Retina (tissue), 1 donor: ENCODE measurements at places on chromosomes 5 and 9.

DNA sequence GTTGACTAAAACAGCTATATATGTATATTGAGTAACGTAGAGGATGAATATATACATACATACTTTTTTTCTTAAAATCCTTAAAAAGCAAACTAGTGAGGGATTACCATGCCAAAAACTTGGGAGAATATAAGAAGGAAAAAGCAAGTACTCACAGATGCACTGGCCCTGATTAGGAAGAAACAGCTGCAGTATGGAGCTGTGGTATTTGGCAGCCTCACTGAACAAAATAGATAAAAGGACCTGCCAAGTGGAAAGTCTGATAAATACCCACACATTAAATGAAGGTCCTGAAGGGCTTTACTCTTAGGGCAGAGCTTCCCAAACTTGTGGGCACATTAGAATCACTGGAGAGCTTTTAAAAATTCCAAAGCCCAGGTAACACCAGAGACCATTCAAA is 80.6 kb downstream of the FEM1C start:
- no peak for DNase-seq

GRCh38 chr5:76099756-76100155 is 16.6 kb downstream of the SV2C start:
- no peak for DNase-seq

GRCh38 chr9:129866394-129867135 is 31.3 kb downstream of the USP20 start:
- no peak for DNase-seq

DNA sequence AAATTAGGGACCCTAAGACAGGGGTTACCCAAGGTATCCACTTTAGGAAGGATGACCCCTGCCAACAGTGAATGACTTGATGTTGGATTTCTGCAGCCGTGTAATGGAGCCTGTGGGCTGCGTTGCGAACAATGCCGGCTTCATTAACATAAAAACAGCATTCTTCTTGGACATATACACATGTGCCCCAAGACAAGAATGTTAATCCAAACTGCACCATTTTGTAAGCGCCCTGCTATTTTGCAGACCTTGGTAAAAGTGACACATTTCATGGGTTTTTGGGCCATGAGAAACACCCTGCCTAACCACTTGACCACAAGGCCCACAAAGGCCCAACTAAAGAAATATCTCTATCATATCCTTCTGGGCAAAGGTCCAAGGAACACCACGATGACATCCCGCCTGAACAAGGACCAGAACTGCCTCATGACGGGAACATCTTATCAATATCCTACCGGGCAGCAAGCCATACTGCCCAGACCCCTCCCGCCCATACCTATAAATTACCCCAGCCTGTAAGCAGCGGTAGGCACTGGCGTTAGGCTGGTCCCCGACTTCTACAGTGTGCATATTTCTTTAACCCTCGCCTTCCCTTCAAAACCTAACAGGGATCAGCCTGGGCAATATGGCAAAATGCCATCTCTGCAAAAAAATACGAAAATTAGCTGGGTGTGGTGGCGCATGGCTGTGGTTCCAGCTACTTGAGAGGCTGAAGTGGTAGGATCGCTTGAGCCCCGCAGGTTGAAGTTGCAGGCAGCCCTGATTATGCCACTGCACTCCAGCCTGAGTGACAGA is 9.7 kb upstream of the PDCD1LG2 start:
- DNase-seq, result no peak

- DNase-seq, result no peak
Observed at GRCh38 chr5:150106674-150107426, 20.5 kb upstream of the CSF1R start.

- DNase-seq, result no peak
Observed at GRCh38 chr9:72386186-72386585, 21.2 kb upstream of the ZFAND5 start.

- DNase-seq, result peak; percentile 60
Observed at GRCh38 chr5:126234563-126235195, 188.5 kb upstream of the GRAMD2B start.

DNA sequence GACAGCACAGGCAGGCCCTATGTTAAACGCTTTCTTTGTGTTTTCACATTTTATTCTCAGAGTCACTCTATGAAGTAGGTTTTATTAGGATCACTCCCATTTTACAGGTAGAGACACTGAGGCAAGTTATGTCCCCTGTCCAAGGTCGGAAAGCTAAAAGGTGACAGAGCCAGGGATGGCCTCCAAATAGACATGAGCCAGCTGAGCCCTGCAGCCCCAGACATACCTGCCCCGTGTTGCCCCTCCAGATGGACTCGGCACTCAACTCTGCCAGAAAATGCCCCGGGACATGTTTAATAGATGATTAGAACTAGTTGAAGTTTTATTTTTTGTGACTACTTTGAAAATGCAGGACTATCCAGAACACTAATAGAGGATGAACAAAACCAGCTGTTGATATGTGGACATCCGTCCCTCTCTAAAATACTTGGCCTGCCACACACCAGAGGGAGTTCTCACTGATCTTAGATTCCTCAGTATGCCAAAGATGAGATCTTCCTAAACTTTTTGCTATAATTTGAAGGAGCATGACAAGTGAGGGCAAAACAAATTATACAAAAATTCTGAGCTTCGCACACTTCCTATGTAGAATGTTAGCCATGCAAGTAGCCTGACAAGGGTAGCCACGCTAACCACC is 258.6 kb upstream of the ADAMTS16 start:
- DNase-seq, result no peak

DNA sequence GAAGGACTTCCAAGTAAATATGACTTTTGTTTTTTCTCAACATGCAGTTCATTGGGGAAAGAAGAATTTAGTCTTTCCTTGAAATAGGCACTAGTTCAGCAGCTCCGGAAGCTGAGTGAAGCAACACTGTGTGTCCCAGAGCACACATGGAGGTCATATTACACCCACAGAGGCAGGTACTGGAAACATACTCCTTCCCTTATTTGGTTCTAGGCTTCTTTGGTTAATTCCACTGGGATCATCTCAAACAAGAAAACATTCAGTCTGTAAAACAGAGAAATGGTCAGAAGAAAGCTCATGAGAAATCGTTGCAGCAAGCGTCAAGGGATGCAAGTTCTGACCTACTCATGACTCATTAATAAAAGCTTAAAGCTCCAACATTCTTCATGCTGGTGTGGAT is 175.1 kb upstream of the PCSK5 start:
- no peak for DNase-seq

- no peak for DNase-seq
Observed at GRCh38 chr5:96579711-96580110, 82.5 kb upstream of the CAST start.

- peak; percentile 57 for DNase-seq
Observed at GRCh38 chr9:126157826-126158587, 168.6 kb upstream of the MVB12B start.

GRCh38 chr5:166401391-166401790 is 1890.1 kb upstream of the WWC1 start:
- DNase-seq, result peak; percentile 21

DNA sequence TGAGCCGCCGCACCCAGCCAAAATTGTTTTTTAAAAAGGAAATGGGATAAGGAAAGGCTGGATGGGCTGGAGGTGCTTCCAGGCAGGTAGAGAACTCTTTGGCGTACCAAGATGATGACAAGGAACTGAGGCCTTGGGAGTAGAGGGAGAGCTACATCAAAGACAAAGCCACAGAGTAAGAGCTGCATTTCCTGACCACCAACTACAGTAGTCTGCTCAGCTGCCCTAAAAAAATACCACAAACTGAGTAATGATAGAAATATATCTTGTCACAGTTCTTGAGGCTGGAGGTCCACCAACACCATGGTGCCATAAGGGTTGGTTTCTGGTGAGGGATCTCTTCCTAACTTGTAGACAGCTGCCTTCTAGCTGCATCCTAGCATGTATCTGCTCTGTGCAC is 8.2 kb downstream of the OR1K1 start:
- no peak for DNase-seq

GRCh38 chr5:40041452-40041851 is 616.7 kb upstream of the DAB2 start:
- no peak for DNase-seq

DNA sequence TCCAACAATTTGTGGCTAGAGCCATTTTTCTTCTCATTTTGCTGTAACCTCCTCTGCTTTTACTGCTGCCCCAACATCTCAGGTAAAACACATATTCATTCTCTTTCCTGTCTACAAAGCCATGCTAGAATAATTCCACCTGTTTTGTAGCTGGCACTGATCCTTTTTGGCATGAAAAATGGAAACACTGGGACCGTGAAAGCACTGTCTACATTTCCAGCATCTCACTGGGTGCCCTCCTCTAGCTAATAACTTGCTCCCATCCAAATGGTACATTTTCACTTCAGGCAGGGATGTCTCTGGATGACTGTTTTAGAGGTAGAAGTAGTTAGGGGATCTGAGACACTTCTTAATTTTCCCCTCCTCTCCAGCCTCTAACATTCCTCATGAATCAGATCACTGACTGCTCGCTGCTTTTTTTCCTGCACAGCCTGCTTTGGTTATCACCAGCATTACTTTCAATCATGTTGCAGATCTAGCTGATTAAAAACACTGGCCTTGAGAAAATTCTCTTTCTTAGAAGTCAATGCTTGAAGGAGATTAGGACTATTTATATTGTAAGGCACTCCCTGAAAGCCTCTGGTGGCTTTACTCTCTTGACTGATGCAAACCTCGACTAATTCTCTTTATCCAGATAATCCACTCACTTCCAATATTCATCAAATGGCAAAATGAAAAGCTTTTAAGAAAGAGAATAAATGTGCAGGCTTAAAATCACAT is 1312.6 kb upstream of the DMAC1 start:
- no peak for DNase-seq

DNA sequence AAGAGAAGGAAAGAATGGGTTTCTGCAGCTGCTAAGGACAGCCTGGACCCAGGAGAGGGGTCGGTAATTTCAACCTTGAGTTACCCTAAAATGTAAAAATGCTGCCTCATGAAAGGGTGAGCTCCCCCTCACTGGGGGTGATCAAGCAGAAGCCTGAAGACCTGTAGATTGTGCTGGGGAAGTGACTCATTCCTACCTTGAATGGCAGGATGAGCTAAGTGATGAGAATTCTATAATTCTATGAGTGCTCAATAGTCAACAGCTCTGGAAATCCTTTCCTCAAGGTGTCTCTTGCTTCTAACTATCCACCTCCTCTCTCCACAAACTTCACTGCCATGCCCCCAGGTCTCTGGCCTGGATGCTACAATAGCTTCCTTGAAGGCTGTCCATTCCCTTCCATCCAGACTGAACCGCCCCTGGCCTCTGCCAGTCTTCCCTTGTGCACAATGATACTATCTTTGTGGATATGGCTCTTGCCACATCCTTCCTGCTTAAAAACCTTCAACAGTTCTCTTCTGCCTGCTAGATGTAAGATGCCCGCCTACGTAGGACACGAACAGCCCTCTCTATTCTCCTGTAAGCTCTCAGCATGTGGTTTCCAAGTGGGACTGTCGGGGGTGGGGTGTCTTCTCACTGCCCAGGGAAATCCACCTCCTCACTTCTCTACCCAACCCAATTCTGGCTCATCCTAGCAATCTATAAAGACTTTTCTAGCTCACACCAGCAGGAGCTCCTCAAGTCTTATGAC is 50.6 kb downstream of the PTPN3 start:
- DNase-seq, result no peak

DNA sequence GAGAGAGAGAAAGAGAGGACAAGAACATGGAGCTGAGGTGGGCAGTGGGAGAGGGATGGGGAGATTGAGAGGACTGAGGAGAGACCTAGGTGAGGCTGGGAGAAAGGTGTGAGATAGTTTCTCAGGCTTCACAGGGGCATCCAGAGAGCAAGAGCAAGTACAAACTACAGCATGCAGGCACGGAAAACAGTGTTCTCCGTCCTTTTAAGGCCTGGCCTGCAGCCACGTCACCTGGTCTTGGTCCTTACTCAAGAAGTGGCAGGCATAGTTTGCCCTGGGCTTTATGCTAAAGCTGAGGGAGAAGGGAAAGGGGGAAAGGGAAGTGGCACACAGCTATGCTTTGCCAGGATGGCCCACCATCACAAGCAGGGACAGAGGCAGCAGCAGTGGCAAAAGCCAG is 65.7 kb downstream of the SIL1 start:
- no peak for DNase-seq

DNA sequence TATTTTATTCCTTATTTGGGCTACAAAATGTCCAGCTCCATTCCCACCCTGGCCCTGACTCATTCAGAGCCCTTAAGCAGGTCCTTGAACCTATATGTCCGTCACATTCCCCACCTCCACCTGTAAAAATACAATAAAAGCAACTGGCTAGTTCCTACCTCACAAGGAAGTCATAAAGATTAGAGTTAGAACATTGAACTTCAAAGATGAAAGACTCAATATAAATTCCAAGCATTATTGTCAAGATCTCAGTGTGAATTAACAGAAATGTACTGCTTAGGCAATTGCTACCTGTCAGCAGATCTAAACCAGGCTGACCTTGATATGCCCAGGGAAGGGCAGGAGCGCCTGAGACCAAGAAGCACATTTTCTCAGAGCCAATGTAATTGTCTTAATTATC is 221.8 kb downstream of the ENC1 start:
- no peak for DNase-seq

GRCh38 chr5:45260292-45260691 is 435.9 kb downstream of the HCN1 start:
- no peak for DNase-seq

DNA sequence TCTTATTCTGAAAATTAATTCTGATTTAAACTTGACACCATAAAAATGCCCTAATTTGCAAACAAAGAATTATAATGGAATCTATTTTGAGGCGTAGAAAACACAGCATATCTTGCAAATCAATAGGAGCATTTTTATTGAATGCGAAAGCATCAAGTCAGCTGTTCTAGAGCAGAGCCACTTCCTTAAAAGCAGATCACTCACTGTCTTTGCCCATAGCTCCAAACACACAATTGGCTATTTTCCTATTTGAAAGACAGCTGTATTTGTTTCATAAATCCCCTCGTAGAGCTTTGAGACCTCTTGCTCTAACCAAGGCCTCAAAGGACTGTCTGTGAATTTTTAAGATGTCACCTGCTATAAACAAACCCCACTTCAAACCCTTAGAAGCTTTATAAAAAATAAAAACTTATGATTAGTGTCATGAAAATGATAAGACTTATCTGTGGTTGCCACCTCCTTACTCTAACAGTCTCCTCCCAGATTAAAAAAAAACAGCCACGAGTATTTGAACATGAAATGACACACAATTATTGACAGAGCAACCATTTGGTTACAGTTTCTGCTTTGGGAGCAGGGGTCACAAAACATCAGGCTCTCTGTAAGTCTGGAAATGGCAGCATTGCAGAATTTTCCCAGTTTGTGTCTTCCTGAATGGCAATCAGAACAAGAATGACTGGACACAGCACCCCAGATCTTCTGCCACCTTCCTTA is 75.6 kb upstream of the RASEF start:
- DNase-seq, result peak; percentile 8

GRCh38 chr5:135222771-135223170 is 176.3 kb downstream of the MACROH2A1 start:
- DNase-seq, result no peak
